Ureter (tissue), 1 donor: ENCODE measurements at places on chromosomes 13 and 19. TPM values are rescaled to one million over a fixed set of nuclear protein-coding genes. Genes with fewer than 3 reads are reported as not detected.
A peak's percentile ranks its signal among the peaks of the same experiment; 100 is the strongest.

The THOP1 gene
- 45.2 TPM for total RNA-seq

The TMEM59L gene
- total RNA-seq, result 1.3 TPM

DNA sequence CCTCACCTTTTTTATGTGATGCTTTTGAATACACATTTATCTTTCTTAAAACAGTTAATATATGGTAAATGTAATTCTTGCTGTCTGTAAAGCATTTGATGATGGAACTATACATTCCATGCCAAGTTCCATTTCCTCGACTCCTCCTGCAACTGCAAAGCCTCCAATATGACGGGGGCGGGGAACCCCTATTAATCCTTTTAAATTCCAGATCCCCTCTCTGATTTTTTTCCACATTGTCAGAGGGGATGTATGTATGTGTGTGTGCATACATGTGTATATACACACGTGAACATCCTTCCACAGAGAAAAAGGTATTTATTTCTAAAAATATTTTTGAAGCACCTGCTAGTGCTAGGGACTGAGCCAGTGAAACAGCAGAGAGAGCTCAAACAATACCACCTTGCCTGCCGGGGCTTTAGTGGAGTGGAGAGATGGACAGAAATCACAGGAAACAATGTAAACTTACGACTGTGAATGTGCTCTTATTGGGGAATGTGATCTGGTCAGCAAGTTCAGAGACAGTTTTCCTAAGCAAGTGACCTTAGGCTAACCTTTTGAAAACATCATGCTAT lies 25.3 kb upstream of the MAB21L1 start:
- DNase-seq, result no peak

GRCh38 chr19:51799034-51799773 lies 4.2 kb downstream of the FPR3 start:
- peak; percentile 87 for DNase-seq

The SLC17A7 gene
- 0.55 TPM for total RNA-seq

The CALR3 gene
- not detected for total RNA-seq

DNA sequence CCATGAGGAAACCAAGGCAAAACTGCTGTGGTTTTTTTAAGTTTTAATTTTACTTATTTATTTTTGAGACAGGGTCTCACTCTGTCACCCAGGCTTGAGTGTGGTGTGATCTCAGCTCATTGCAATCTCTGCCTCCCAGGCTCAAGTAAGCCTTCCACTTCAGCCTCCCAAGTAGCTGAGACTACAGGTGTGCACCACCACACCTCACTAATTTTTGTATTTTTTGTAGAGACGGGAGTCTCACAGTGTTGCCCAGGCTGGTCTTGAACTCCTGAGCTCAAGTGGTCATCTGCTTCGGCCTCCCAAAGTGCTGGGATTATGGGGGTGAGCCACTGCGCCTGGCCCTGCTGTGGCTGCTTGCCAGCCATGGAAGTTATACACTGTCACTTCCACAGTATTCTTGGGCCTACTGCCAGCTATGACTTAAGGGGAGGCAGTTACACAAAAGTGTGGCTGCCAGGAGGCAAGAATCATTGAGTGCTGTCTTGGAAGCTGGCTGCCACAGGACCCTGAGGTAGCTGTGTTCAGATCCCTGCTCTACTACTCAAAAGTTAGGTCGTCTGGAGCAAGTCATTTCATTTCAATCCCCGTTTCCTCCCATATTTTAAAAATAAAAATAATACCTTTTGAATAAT lies 12.7 kb downstream of the FARP1 start:
- DNase-seq, result no peak

The KCNC3 gene
- total RNA-seq, result 22.4 TPM

DNA sequence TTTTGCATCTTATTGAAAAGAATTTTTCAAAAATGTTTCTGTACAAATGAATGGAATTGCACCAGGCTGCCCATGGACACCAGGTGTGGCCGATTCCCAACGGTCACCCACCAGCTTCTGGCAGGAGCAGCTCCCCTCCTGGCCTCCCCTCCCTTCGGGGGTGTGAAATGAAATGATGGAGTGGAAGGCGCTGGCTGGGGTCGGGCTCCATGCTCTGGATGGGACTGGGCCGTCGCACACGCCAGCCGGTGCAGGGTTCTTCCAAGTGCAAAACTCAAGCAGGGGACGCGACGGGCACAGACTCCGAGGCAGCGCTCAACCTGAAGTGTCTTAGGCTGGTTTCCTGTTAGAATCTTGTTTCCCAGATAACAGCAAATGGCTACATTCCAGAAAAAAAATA lies 21.9 kb downstream of the C19orf44 start:
- no peak for DNase-seq

GRCh38 chr13:52599037-52599847 lies 43.0 kb upstream of the HNRNPA1L2 start:
- no peak for DNase-seq

The FKRP gene
- total RNA-seq, result 20.6 TPM

The UPF3A gene
- total RNA-seq, result 59.1 TPM

DNA sequence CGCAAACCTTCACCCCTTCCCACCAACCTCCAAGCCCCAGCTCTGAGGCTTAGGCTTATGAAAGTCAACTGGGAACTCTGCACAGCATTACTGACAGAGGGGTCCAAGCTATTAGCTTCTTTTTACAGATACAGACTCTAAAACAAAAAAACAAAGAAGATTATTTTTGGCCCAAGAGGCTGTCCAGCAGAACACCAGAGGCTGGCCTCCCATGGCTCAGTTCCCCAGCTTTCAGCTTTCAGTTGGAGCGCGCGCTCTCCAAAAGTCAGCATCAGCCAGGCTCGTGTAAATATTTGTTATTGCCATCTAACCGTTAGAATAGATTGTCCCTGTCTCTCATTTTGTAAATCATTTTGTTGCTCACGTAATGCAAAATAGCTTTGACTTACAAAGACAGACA lies 58.4 kb downstream of the ZIC5 start:
- no peak for DNase-seq

- DNase-seq, result no peak
Observed at GRCh38 chr19:51749979-51750378, 1.7 kb downstream of the FPR1 start.

The ZNF540 gene
- 8.1 TPM for total RNA-seq

GRCh38 chr19:48029431-48029830 lies 14.4 kb downstream of the CABP5 start:
- no peak for DNase-seq

- no peak for DNase-seq
Observed at GRCh38 chr13:99371956-99372355, 64.8 kb upstream of the GPR183 start.

The LIN7B gene
- total RNA-seq, result 10.4 TPM

- DNase-seq, result no peak
Observed at GRCh38 chr13:30692113-30692512, 43.2 kb upstream of the ALOX5AP start.

GRCh38 chr19:44624840-44625354 lies 11.5 kb downstream of the IGSF23 start:
- no peak for DNase-seq

DNA sequence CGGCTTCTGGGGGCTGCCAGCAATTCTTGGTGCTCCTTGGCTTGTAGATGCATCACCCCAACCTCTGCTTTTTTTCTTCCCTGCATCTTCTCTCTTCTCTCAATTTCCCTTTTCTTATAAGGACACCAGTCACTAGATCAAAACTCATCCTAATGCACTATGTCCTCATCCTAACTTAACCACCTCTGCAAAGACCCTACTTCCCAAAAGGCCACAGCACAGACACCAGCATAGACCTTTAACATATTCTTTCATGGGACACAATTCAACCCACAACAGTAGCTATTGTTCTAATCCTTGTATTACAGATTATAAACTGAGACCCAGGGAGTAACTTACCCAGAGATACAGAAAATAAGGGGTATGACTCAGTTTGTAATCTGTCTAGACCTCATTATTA lies 47.0 kb downstream of the RUBCNL start:
- DNase-seq, result no peak

The FCER2 gene
- not detected for total RNA-seq

The CBLC gene
- 49.5 TPM for total RNA-seq

GRCh38 chr13:83881917-83882605 lies at the start of gene SLITRK1:
Gene SLITRK1, minus strand, starts transcription at chr13:83882474. Its CDS starts 967 bp downstream, at chr13:83881507.
- no peak for DNase-seq

The APOC1 gene
- 32.5 TPM for total RNA-seq

GRCh38 chr13:26528527-26528926 lies 29.0 kb upstream of the WASF3 start:
- no peak for DNase-seq

DNA sequence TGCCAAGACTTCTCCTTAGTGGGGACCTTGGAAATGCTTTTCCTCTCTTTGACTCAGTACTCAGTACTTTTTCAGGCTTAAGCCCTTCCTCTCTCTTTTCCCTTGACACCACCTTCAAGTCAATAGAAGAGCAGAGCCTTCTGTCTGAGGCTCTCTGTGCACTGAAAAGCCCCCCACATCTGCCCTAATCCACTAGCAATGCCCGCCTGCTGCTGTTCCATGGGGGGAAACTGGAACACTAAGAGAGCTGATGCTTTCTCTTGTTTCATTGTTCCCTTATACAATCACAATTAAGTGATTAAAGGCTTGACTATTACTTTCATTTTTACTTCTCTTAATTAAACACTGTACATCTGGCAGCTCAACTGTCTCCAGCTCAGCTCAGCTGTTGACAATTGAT lies 254.5 kb downstream of the SLITRK6 start:
- DNase-seq, result no peak

The SBSN gene
- not detected for total RNA-seq

GRCh38 chr13:47564041-47564440 lies 437.0 kb downstream of the SUCLA2 start:
- DNase-seq, result no peak

DNA sequence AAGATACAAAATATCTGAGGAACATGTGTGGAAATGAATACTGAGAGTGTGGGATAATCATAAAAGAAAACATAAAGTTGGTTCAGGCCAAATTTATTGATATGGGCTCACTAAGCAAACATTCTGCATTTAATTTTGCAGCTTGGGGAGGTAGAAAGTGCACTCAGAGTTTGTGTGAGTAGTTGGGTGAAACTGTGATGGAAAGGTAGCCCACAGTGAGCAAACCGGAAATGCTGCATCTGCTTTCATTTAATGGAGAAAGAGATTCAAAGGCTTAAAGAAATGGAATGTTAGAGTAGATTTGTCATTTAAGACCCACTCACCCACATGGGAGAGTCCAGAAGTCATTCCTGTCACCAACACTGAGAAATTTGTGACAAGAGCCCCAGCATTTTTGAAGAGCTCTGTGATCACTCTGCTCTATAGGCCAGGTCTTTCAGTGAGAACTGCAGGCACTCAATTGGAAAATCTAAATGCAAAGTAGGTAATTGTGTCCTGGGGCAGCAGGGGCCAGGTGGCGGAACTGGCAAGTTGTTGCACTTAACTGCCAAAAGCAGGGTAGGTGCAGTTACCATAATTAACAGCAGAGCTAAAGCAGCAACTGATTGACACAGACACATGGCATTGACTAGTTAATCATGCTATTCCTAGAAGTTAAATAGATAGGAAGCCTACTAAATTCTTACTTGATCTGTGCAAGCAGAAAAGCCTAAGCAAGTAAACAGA lies 1228.3 kb upstream of the PCDH20 start:
- DNase-seq, result no peak

- DNase-seq, result no peak
Observed at GRCh38 chr19:18322318-18322758, 538 bp downstream of the LSM4 start.

- no peak for DNase-seq
Observed at GRCh38 chr19:5829567-5830310, 9.8 kb downstream of the FUT6 start.

The PSG3 gene
- total RNA-seq, result not detected

- no peak for DNase-seq
Observed at GRCh38 chr19:28386066-28386465, 826.9 kb downstream of the UQCRFS1 start.

- no peak for DNase-seq
Observed at GRCh38 chr19:4390567-4391305, 9.6 kb downstream of the SH3GL1 start.

DNA sequence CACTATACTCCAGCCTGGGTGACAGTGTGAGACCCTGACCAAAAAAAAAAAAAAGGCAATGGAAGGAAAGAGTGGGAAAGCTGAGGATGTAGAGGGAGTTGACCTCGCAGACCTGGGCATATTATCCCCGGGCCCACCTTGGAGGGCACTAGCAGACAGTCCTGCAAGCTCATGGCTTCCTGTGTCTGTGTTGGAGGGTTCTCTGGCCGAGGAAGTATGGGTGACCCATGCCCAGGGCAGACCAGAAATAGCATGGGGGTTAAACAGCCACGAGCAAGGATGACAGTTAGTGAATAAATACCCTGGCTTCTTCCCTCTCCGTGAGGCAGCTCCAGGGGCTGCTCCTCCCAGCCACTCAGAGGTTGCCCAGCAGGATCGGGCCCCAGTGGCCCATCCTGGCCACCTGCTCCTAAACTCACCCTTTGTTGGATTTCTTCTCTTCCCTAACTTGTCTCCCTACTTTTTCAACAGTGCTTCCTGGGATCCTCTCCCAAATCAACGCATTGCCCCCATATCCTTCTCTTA lies 485.8 kb downstream of the ZNF536 start:
- no peak for DNase-seq

- DNase-seq, result no peak
Observed at GRCh38 chr13:62483774-62484173, 1068.1 kb upstream of the PCDH20 start.

- DNase-seq, result peak; percentile 63
Observed at GRCh38 chr19:49809160-49809940, 3.7 kb downstream of the FUZ start.

DNA sequence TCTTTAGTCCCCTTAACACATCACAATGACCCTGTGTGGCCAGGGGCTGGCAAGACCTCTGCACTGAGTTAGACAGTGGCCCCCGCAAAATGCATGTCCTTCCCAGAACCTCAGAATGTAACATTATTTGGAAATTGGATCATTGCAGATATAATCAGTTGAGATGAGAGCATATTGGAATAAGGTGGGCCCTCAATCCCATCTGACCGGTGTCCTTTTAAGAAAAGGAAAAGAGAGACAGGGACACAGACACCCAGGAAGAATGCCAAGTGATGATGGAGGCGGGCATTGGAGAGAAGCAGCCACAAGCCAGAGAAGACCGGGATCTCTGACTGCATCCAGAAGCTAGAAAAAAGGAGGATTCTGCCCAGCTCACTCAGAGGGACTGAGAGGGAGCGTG lies 1.8 kb downstream of the FAM187B start:
- DNase-seq, result peak; percentile 12

GRCh38 chr19:858868-859843 lies at the start of gene CFD:
Gene CFD, plus strand, starts transcription at chr19:859664. Its CDS starts 26 bp downstream, at chr19:859690.
- no peak for DNase-seq

- peak; percentile 67 for DNase-seq
Observed at GRCh38 chr19:48553676-48554384, 1.9 kb downstream of the SULT2B1 start.
